ENCODE measurements at places on chromosomes 7 and 10.

DNA sequence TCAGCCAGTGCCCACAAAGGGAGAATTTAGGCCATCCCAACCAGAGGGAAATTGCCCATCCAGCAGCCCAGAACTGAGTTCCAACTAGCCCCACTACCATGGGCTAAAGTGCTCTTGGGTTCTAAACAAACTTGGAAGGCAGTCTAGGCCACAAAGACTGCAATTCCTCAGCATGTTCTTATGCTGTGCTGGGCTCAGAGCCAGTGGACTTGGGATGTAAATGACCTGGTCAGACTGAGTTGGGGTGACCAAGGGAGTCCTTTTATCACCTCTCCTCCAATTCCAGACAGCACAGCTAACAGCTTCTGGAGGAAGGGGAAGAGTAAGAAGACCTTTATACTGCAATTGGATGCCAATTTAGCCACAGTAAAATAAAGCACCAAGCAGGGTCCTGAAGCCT, 607.2 kb upstream of the KCND2 start:
- DNase-seq: no peak

GRCh38 chr7:134078991-134079390, 48.1 kb upstream of the LRGUK start:
- no peak for DNase-seq

- DNase-seq: no peak
Observed at GRCh38 chr10:84097787-84098353, 41.4 kb upstream of the GHITM start.

GRCh38 chr10:8633909-8634308, 579.4 kb downstream of the GATA3 start:
- no peak for DNase-seq

DNA sequence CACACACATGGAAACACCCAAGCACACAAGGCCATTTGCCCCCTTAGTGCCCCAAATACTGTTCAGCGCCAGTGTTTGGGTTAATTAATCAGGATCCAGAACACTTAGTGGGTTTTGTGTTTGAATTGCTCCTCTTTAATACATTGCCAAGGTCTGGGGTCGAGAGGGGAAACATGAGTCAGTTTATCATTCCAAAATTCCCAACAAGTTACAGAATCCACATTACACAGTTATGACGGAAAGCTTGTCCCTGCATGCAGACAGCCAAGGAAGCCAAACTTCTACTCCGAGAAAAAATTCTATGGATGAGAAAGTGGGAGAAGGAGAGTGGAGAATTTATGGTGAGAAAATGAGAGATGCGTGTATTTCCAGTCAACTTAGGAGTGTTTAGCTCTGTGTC, 189.0 kb downstream of the NPSR1 start:
- DNase-seq: no peak

DNA sequence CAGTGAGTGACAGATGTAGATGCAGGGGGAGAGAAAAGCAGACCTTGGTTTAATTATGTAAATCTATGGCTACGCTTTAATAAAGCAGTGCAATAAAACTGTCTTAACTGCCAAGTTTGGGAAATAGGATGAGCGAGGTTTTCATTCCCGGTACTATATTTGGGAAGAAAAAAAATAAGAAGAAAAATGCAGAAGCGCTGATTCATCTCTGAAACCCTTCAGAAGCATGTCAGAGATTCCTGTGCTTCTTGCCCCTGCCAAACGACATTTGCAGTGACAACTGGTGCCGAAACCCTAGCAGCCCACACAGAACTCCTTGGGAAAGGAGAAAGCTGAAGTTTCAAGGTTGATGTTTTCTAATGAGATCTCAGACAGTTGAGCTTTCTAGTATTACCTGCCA, 380.7 kb downstream of the REEP3 start:
- no peak for DNase-seq

- DNase-seq: no peak
Observed at GRCh38 chr10:1148855-1149605, 92.8 kb downstream of the WDR37 start.

- no peak for DNase-seq
Observed at GRCh38 chr10:33698033-33698432, 363.6 kb upstream of the NRP1 start.

DNA sequence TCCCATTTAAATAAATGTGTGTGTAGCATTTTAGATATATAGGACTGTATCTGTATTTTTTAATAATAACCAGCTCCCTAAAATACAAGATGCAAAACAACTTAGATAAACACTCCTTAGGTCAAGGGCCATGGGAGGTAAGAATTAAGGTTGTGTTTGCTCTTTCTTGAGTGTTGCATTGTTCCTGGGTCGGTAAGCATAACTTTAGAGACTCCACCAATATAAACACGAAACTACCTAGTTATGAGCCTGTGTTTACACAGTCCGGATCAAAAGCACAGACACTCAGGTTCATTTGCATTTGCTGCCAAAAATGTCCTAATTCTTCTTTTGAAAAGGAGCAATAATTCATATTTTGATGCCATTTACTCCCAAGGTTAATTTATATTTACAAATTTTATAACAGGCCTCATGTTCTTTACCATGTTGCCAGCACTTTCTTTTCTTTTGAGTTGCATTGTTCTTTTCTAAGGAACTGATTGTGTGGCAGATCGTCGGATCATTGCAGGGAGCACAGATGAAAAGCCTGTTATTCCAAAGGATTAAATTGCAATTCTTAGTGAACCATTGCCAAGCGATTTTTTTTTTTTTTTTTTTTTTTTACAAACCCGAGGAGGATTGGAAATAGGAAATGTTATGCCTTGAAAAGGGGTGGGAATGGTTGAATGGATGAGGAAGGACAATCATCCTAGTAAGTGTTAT, 45.8 kb upstream of the GLCCI1 start:
- no peak for DNase-seq

DNA sequence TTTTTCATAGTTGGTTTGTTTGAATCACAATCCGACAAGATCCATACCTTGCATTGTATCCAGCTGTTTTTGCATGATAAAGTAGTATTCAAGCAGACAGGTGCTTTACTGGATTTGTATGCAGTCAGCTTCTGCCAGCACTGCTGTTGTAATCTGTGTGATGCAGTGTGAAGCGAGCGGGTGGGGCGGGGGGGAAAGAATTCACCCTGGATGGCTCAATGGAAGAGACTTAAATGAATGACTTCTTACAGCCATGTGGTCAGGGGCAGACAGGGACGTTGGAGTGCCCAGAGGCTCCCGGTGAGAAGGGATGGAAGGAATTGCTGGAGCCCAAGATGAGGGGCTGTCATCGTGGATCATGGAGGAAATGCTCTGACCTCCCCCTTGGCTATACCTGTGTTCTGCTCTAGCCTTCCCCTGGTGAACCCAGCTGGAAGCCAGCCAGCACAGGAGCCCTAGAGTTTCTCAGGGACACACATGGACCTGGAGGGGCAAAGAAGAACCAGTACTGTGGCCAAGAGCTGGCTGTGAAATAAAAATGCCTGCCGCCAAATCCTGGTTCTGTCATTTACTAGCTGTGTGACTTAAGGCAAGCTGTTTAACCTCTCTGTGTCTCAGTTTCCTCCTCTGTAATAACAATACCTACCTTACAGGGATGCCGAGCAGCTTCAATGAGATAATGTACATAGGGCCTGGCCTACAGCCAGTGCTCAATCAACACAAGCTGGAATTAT, 14.1 kb downstream of the NFE2L3 start:
- no peak for DNase-seq

DNA sequence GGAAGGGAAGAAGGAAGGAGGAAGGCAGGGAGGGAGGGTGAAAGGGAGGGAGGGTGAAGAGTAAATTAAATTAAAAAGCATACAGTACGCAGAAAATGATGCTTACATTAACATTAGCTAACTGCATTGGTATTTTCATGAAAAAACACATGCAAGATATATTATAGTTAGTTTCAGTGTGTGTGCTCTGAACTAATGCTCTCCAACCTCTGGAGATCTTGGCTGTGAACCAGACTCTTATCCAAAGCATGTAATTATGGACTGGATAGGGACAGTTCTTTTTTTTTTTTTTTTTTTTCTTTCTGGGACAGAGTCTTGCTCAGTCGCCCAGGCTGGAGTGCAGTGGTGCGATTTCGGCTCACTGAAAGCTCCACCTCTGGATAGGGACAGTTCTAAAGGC, 357.0 kb downstream of the FRMD4A start:
- no peak for DNase-seq

- DNase-seq: no peak
Observed at GRCh38 chr7:55366461-55367070, 1.4 kb downstream of the LANCL2 start.

DNA sequence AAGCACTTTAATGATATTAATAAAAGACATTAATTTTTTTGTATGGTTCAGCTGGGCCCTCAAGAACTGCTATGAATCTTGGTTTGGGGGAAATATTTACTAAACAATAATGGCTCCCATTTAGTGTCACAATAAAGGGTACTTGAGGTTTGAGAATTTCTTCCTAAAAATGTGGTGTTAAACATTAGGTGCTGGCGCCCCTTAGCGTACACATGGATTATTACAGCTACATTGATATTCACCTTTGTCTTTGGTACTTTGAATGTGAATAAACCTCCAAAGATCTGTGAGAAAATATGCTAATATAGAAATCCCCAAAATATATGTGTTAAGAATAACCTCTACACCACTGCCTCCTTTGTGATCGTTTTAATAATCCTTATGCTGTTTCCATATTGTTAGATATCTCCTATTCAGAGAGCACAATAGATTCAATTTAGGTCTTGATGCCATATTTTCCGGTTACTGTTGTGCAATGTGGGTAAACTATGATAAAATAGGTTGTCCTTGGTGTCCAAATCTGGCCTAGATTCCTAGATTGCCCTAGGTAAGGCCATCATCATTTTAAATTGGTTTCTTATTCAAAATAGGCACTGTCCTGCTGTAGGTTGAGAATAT, 161.8 kb upstream of the CACNA2D1 start:
- DNase-seq: no peak

GRCh38 chr7:127873715-127874636, 157.3 kb downstream of the LRRC4 start:
- DNase-seq: no peak

GRCh38 chr7:83517035-83517700, 131.8 kb downstream of the SEMA3E start:
- no peak for DNase-seq

- DNase-seq: no peak
Observed at GRCh38 chr7:81484261-81484660, 285.6 kb downstream of the HGF start.

DNA sequence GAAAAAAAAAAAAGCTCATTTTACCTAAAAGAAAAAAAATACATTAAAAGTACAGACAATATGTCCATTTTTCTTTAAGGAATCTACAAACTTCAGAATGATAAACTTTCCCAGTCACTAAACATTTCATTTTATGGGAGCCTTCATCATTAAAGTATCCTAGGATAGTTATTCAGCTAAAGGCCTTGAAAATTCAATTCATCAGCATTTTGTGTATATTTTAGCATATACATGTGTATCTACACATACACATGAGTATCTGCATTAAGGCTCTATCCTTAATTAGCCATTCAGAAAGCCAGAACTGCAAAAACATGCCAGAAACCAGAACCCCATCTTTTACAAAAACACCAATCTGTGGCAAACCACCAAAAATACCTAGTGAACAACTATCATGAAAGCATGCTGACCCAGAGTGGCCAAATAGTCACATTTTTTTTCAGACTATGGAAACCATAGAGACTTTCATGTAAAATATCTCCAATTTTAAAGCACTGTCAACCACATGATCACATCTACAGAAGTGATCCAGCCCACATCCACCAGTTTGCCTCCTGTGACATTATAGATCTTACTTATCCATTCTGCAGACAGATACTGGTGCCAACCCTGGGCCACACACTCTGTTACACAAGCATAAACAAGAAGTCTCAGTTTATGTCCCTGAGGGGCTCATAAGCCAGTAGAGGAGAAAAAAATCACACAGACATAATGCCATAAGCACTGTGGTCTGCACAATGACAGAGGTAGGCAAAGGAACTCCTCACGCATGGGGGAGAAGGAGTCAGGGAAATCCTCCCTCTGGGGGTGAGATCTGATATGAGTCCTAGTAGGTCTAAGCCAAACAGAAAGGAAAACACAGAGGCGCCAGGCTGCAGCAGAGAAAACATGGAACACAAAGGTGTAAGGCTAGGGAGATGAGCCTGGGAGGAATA, 79.2 kb downstream of the SRPK2 start:
- DNase-seq: no peak

DNA sequence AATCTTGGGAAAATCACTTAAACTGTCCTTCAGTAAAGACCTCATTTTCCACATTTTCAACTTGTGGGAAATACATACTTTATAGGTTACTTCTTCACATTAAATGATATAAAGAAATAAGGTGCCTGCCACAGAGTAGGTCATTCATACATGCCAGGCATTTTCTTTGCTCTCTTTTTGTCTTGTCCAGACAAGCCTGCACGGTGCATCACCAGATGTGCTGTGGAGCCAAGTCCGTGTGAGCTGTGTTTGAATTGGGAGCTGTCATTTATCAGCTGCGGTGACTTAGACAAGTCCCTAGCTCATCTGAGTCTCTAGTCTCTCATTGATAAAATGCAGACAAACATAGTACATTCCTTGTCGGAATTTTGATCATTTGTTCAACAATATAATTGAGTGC, 432.9 kb downstream of the SORCS3 start:
- DNase-seq: no peak

DNA sequence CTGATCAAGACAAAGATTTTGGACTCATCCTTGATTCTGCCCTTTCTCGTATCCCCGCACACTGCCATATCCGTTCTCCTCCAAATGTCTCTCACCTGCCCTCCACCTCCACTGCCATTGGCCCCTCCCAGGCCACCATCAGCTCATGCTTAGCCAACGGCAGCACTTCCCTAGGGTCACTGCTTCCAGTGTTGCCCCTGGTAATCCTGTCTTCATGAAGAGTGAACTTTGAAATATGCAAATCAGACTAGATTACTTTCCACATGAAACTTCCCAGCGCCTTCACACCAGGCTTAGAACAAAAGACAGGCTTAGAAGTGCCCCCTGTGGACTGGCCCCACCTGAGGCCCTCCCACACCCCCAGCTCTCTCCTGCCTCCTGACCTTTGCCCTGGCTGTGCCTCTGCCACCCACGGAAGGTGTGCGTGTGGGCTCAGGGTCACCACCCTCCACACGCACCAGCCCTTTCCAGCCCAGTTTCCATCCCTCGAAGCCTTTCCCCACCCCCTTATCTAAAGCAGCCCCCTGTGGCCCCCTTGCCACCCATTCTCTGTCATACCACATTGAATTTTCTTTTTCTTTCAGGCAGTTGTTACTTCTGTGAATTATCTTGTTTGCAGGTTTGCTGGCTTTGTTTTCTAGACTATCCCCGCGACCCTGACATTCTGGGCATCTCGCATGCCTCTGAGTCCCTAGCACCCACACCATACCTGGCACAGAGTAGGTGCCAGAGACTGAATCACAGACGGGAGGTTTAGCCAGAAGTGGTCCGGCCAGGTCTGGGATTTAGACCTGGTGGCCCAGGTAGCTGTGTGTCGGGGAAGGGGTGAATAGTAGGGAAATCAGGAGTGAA, 26.8 kb upstream of the C10orf53 start:
- DNase-seq: no peak

DNA sequence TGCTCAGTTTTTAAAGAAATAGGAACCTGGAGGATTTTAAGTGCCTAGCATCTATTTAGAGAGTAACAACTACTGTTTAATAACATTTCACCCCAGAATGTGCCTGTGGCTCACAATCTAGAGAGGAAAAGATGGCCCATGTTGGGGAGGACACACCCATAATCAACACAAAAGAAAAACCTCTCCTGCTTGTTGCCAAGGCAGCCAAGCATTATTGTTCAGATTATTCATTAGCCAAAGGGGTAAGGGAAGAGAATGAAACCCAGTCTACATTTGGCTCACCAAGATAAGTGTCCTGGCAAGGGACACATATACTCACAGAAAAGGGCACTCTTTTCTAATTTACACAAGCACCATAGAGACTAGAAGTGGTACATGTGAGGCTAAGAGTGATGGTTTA, 17.7 kb upstream of the IFIT1B start:
- DNase-seq: no peak
